ENCODE measurements at places on chromosomes 3 and 15. TPM values are rescaled to one million over a fixed set of nuclear protein-coding genes. Genes with fewer than 3 reads are reported as not detected.

DNA sequence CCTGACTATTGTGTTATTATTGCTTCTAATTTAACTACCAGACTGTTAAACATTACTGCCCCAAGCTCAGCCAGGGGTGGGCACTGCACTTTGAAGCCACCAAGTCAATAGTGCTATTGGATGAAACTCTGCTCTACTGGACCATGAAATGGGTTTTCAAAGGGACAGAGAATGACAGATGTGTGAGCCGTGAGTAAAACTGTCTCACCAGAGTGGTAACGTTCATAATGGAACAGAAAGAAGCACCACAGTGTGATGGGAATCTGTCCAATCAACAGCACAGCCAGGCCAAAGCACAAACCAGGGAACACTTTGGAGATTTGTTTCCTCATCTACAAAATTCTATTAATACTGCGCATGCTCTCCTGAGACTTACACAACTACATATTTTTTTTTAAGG lies 171.8 kb upstream of the LPP start:
- DNase-seq: no peak

DNA sequence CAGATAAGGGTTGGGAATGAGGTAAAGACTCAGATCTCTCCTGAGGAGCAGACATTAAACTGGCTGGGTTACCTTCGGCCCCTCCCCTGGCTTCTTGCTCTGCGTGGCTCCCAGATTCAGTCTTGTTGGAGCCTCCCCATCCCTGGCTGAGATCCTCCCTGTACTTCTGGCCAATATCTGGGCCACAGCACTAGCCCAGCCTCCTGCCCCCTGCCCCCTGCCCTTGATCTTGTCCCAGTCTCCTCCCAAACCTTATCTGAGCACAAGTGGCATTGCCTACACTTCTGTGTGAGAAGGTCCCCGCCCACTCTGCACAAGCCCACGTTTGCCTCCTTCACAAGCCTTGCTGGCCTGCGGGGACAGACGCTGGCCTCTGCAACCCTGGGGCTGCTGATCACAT lies 16.8 kb downstream of the PLA2G4F start:
- peak; percentile 24 for DNase-seq

- no peak for DNase-seq
These were observed 127.8 kb downstream of the EPHB1 start for GRCh38 chr3:134922866-134923265.

GRCh38 chr3:197593046-197593380 lies 37.2 kb upstream of the BDH1 start:
- DNase-seq: no peak

GRCh38 chr3:36032180-36033047 lies 347.9 kb upstream of the STAC start:
- DNase-seq: no peak

DNA sequence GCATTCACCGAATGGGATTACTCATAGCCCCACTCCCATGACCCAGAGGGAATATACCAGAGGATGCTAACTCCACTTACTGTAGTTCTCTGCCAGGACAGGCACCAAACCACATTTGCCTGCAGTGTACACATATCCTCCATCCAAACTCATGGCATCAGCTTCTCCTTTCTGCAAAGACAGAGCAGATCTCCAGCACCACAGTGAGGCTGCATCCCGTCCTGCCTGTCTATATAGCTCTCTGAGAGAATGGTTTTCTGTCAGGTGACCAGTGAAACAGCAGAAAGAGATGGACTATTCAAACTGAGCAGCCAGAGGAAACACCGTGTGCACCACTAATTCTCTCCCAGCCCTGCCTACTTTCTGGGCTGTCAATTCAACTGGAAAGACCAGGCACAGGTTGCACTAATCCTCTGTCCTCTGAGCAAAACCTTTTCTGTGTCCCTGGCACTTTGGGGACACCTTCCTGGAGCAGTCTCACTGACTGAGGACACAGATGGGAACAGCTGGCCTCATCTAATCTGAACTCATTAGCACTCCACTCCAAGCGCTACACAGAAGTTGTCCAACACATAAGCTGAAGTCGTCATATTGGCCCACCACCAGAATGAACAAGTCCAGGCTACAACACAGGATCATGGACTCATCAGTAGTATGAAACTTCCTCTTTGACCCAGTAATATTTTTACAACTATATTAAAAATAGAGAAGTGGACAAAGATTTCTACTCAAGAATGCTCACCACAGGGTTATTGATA lies 17.3 kb downstream of the LTF start:
- DNase-seq: no peak

GRCh38 chr3:30428251-30428650 lies 178.2 kb upstream of the TGFBR2 start:
- no peak for DNase-seq

The SPESP1 gene
- 0.48 TPM for total RNA-seq

The DUOX2 gene
- total RNA-seq: 0.10 TPM

The WDR93 gene
- total RNA-seq: not detected

Measured in left lobe of liver (tissue), 2 donors.